ENCODE measurements at places on chromosomes 2 and 18.

DNA sequence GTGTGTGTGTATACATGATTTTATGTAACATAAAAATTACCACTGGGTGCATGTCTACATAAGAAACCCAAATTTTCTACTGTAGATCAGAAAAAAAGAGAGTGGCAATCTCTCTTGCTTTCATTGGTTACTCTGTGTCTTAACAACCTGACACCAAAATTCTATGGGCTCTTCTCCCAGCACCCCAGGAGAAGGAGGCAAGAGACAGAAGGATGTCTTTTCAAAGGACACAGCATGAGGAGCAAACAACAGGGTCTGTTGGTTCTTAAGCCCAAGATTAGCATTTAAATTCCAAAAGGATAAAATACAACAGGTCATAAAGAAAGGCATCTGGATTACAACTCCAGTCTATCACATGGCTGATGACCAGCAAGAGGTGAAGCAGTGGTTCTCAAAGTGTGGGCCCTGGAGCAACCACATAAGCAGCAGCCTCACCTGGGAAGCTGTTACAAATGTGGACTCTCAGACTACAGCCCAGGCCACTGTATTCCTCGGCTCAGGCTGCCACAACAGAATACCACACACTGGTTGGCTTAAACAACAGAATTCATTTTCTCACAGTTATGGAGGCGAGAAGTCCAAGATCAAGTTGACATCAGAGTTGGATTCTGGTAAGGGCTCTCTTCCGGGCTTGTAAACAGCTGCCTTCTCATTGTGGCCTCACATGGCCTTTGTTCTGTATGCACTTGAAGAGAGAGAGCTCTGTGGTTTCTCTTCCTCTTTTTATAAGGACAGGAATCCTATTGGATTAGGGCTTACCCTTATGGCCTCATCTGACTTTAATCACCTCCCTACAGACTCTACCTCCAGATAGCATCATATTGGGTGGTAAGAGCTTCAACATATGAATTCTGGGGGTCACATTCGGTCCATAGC, 79.8 kb upstream of the RNF152 start:
- DNase-seq = peak; percentile 46

DNA sequence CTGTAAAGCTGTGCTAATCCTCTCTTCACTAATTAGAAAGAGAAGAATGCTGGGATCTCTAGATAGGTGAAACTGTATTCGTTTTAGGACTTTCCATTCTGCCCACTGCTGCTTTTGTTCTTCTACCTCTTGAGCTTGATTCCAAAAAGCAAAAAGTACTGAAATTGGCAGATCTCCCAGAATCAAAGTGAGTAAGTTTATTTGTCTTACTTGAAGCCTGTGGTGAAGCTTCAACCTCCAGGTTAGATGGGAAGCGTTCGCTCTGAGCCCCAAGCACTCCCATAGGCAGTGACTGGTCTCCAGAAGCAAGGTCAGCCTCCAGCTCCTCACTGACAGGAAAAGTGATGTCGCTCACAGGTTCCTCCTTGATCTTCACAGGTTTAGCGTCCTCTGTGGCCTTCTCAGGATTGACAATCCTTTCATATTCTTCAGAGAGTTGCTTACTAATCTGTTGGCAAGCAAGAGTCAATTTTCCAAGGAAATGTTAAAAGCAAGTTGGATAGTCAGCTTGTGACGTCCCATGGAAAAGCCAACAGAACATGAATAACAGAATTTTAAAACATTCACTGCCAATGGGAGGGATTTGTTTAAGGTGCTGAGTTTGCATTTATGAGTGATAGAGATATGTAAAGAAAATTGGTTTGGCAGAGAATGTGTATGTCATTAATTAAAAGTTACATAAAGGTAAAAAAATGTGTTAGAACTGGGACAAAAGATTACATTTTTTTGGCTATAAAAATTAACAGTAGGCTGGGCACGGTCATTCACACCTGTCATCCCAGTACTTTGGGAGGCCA, 8.1 kb downstream of the SUPT7L start:
- DNase-seq = no peak

GRCh38 chr2:109619032-109619615, 5.0 kb downstream of the SOWAHC start:
- peak; percentile 8 for DNase-seq

GRCh38 chr2:27291865-27292264, 9.6 kb downstream of the TRIM54 start:
- DNase-seq = no peak

- no peak for DNase-seq
Measured at GRCh38 chr2:109636317-109636716, 22.2 kb downstream of the SOWAHC start.

DNA sequence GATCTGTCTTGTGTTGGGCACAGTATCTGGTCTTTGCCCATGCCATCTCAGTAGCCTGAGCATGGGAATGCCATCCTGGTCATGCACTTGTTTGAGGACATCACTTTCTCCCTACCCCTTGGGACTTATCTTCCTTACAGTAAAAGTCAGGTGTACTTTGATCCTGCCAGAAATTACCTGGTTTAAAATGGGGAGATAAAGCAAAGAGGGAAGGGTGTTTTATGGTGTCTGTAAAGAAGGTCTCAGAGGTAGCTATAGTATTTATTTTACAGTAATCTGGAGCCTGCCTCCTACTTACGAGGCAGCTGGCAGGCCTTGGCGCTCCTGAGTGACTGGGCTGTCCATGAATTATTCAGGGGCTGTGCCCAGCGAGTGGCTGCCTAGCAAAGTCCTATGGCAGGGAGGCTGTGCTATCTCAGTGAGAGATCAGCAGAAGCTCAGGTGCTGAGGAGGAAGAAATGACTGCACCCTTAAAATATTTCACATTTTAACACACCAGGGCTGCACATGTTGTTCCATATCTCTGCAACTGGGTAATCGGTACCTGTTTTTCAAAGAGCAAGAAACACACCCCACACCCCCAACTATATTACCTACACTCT, 93.9 kb downstream of the SPTBN1 start:
- no peak for DNase-seq

- no peak for DNase-seq
Measured at GRCh38 chr2:38260972-38261371, 116.1 kb downstream of the ATL2 start.

DNA sequence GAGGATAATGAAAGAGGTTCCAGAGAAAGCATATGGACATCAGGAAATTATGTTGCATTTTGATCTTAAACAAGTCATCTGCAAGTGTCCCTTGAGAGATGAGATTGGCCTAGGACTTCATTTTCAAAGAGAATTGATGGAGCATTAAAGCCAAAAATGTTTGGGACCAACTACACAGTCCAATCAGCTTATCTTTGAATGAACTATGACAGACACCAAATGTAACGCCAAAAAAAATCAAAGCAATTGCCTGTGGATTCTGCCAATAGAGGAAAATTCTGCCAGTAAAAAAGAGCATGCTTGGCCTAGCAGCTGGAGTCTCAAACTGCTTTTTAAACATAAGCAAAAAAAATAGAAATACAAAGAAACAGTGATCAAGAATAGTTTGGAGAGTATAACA, 594.5 kb upstream of the CHAC2 start:
- DNase-seq = no peak

DNA sequence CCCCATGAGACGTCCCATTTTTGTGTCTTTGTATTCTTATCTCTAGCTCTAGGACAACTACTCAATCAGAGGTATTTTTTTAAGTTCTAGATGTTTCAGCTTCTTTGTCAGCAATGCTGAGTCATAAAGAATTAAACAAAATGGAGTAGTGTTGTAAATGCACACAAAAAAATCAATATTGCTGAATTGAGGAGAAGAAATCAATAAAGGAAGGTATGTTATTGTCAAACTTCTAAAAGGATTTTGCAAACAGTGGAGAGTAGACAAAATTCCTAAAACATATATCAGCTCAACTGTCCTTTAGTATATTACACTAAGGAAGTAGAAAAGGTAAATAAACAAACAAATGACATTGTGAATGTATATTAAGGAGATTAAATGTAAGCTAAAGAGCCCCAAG, 726.1 kb upstream of the NRXN1 start:
- DNase-seq = no peak

DNA sequence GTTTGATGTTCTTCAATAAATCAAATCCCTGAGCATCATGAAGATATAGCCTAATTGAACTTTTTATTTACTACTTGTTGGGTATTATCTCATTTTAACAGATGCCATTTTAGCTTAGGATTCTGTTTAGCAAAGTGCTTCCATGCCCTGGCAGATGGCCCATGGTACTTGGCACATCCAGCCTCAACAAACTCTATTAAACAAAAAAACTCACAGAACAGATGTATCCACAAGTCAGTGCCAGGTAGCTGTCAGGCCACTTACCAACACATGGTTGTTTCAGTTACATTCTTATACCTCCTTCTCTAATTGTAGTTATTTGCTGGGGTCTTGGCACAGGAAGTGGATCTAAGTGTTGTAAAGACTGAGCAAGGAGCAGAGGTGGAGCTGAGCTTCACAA, 29.6 kb downstream of the GAD1 start:
- DNase-seq = no peak

DNA sequence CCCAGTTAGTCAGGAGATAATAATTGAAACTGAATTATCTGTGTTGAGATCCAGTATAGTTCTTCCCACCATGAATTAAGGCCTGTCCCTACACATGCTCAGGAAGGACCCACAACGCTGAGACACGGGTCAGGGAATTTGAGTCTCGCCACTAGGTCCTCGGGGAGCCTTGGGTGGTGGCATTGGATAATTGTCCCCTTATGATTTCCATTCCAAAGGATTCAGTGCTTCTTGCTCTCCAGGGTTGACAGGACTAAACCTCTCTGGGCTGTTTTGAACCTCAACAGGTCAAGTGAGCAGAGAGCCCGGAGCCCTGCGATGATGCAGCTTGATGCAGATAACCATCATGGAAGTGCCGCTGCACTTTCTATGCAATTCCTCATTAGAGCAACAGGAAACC, 253.7 kb upstream of the PXDN start:
- DNase-seq = no peak

- DNase-seq = peak; percentile 98
Measured at GRCh38 chr18:56873441-56874140, 222.4 kb downstream of the WDR7 start.

GRCh38 chr2:27849558-27850205, 40.5 kb downstream of the RBKS start:
- no peak for DNase-seq

DNA sequence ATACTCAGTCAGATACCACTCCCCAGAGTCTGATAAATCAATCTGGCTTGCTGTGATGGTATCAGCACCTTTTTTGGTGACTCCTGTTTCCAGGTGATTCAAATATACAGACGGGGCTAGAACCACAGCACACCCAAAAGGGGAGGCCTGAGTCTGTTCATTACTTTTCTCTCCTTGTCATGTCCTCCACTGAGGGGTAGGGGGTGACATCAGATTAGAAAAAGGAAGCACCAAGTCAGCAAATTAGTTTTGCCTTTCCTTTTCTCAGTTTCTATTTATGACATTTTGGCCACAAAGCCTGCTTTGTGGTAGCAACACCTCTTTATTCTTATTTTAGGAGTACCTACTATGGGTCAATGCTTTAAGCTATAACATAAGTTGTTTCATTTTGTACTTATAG, 127.4 kb downstream of the CCDC102B start:
- DNase-seq = peak; percentile 35

DNA sequence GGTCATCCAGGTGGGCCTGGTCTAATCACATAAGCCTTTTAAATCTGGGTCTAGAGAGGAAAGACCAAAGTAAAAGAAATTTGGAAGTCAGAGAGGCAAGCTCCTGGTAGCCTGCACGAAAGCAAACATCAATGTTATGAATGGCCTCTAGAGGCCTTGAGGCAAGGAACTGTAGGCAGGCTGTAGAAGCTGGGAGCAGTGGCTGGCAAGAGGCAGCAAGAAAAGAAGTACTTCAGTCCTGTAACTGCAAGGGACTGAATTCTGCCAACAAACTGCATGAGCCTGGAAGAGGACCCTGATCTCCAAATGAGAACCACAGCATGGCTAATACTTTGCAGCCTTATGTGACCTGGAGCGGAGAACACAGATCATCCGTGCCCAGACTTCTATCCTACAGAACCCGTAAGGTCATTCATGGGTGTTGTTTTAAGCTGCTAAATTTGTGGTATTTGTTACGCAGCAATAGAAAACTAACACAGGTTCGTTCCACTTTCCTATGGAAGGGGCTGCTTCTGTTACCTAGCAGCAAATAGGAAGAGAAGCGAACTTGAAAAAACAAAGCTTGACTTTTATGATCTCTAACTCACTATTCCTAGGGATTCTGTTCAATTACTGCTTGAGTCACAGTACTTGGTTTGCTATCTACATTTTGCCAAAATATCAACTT, 1.2 kb downstream of the IMMT start:
- peak; percentile 3 for DNase-seq

- no peak for DNase-seq
Measured at GRCh38 chr2:57876313-57876712, 170.3 kb upstream of the VRK2 start.

GRCh38 chr18:28112056-28112470, 64.9 kb downstream of the CDH2 start:
- no peak for DNase-seq

GRCh38 chr2:41116106-41116797, 664.4 kb upstream of the SLC8A1 start:
- DNase-seq = no peak

- no peak for DNase-seq
Measured at GRCh38 chr2:223877721-223878410, 40.5 kb upstream of the AP1S3 start.

Measured in NCI-H69 (cell line).